ENCODE measurements at places on chromosomes 1 and 21.

GRCh38 chr1:248853663-248854375 lies 5.1 kb downstream of the ZNF692 start:
- DNase-seq = no peak

GRCh38 chr1:40625076-40625475 lies 40.4 kb downstream of the RIMS3 start:
- peak; percentile 37 for DNase-seq

DNA sequence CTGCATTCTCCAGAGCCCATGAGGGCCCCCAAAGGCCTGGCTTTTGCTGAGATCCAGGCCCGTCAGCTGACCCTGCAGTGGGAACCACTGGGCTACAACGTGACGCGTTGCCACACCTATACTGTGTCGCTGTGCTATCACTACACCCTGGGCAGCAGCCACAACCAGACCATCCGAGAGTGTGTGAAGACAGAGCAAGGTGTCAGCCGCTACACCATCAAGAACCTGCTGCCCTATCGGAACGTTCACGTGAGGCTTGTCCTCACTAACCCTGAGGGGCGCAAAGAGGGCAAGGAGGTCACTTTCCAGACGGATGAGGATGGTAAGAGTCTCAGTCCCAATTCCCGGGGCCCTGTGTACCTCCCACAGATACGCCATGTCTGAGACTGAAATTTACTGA lies 39.1 kb downstream of the PTPRU start:
- DNase-seq = no peak

DNA sequence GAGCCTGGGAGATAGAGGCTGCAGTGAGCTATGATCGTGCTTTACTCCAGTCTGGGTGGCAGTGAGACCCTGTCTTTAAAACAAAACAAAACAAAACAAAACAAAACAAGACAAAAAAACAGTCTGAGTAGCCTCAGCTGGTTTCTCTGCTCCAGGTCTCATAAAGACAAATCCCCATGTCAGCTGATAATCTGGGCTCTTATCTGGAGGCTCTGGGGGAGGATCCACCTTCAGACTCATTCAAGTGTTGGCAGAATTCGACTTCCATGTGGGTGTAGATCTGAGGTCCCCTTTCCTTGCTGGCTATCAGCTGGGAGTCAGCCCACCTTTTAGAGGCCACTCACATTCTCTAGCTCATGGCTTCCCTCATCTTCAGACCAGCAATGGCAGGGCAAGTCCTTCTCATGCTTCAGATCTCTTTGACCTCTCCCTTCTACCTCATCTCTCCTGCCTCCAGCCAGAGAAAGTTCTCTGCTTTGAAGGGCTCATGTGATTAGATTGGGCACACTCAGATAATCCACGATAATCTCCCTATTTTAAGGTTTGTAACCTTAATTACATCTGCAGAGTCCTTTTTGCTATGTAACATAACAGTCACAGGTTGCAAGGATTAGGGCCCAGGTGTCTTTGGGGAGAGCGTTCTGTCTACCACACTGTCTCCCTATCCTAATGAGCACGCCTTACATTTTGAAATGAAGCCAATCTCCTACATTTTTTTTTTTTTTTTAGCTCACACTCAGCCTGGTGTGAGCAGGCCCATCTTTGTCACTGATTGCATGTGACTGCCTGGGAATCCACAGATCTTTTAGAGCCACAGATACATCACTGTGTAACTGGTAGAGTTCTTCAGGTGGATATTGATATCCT lies 7.5 kb upstream of the PYCR2 start:
- DNase-seq = no peak

DNA sequence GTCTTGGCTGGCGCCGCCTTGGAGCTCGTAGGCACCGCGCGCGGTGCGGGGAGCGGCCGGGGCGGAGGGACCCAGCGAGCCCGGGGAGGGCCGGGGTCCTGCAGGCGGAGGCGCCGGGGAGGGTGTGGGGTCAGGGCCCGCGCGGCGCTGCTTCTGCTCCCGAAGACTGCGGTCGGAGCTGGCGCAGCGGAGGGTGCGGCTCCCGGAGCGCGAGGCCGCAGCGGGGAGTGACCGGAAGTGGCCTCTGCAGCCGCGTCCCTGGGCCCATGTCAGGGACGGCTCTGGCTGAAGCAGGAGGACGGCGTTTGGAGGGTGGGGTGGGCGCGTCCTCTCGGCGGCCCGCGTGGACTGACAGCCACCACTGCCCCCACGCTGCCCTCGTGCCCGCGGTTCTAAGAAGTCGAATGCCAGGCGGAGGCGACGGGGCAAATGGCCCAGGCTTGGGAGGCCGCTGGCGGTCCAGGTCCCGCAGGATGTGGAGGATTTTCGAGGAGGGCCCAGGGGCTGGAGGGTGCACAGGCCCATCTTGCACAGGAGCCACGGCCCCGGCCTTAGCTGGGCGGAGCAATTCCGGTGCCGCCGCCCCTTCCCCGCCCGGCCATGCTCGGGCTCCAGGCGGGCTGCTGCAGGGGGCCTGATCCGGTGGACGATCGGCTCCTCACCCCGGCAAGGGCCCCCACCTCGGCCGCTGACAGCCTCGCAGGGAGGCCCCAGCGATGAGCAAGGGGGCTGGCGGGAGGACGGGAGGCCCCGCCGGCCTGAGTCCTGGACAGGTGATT lies 7.7 kb upstream of the ZNF669 start:
- DNase-seq = no peak

DNA sequence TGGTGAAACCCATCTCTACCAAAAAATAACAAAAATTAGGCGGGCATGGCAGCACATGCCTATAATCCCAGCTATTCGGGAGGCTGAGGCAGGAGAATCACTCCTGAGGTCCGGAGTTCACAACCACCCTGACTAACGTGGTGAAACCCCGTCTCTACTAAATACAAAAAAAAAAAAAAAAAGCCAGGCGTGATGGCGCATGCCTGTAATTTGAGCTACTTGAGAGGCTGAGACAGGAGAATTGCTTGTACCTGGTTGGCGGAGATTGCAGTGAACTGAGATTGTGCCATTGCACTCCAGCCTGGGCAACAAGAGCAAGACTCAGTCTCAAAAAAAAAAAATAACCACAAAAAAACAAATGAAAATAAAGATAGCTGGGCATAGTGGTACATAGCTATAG lies 42.3 kb downstream of the CC2D1B start:
- no peak for DNase-seq

GRCh38 chr1:247638781-247639180 lies 33.4 kb downstream of the OR2G3 start:
- no peak for DNase-seq

Measured in OCI-LY7 (cell line).